ENCODE measurements at places on chromosomes 11 and 22.

- no peak for DNase-seq
Observed at GRCh38 chr11:72606748-72607468, 67.3 kb downstream of the PDE2A start.

GRCh38 chr11:117465236-117465997 is 137.8 kb downstream of the CEP164 start:
- DNase-seq: no peak

GRCh38 chr11:123519055-123519796 is 89.2 kb downstream of the GRAMD1B start:
- peak; percentile 27 for DNase-seq

GRCh38 chr22:47329727-47330650 is 567.5 kb downstream of the TBC1D22A start:
- DNase-seq: no peak

GRCh38 chr22:32308191-32308590 is 49.5 kb upstream of the RFPL3 start:
- no peak for DNase-seq

DNA sequence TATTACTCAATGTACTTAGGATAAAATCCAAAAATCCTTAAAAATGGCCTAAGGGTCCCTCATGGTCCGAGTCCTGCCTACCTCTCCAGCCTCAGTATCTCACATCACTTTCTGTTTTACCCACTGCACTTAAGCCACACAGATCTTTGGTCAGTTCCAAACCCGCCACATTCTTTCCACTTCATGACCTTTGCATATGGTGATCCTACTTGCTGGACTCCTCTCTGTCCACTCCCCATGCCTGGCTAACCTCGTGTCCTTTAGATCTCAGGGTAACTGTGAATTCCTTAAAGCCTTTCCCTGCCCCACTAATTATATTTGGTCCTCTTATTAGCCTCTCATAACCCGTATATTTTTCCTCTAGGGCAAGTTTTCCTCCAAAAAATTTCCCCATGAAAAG is 1.2 kb downstream of the NUP160 start:
- no peak for DNase-seq

DNA sequence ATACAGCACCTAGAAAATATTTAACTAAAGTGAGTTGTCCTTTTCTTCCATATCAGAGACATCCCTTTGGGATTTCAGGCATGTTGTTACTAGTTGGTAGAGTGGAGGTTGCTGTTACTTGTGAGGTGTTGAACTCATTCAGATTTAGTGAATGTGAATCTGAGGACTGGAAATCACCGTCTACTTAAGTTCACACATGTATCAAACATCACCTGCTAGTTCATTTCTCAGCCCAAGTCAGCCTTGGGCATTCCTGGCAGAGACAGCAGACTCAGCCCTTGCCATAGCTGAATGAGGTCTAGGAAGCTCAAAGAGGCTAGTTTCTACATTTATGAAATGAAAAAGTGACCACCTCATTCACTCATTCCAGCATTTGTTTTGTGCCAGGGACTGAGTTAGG is 9.7 kb downstream of the KDELR3 start:
- DNase-seq: no peak

GRCh38 chr22:23116506-23117263 is 25.1 kb downstream of the RSPH14 start:
- DNase-seq: no peak

GRCh38 chr11:16239141-16240105 is 116.9 kb downstream of the SOX6 start:
- peak; percentile 13 for DNase-seq

- no peak for DNase-seq
Observed at GRCh38 chr11:70710601-70711000, 312.3 kb downstream of the CTTN start.

- no peak for DNase-seq
Observed at GRCh38 chr11:110679323-110679975, 32.8 kb downstream of the ARHGAP20 start.

DNA sequence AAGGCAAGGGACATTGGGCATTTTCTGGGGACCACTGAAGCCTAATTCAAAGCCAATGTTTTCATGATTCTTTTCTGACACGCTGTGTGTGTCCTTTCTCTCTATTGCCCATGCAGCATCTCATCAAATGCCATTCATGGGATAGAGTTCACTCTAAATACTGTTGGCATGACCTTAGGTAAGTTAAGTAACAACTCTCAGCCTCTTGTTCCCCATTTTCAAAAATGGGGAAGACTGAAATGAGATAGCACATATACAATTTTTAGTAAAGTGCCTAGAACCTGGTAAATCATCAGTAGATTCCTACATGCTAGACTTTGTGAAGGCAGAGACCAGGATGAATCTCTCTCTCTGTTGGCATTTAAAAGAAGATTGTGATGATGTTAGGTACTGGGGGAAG is 12.7 kb upstream of the OR52K2 start:
- DNase-seq: no peak

GRCh38 chr22:24157822-24158135 is 23.5 kb upstream of the SUSD2 start:
- DNase-seq: peak; percentile 19

DNA sequence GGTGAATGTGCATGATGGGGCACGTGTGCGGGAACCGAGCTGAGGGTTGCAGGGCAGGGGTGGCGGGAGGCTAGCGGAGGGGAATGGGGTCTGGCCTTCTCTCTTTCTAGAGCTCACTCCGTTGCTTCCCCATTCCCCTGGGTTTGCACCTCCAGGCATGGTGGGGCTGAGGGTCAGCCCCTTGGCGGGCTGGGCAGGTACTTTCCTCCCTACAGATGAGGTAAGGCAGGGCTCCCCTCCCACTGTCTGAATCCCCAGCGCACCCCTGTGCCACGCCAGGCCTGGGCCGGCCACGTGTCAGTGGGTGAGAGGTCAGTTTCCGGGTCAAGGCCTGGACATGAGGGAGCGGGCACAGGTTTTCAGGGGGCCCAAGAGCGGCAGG is 8.9 kb downstream of the SUSD2 start:
- no peak for DNase-seq

DNA sequence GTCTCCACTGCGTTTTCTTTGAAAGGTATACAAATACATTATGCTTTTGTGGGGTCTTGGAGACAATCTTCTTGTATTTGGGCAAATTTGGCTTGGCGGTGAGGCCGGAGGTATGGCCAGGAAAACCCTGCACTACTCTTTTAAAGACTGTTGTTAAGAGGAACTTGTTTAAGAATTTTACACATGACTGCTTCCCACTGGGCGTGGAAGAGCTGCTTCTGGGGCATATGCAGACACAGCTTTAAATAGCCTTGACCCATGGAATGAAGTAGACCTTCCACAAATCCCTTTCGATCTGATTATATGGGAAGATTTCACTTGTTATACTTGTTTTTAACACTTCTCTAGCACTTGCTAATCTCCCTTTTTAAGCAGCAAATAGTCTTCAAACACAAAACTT is 453.6 kb downstream of the MN1 start:
- no peak for DNase-seq

DNA sequence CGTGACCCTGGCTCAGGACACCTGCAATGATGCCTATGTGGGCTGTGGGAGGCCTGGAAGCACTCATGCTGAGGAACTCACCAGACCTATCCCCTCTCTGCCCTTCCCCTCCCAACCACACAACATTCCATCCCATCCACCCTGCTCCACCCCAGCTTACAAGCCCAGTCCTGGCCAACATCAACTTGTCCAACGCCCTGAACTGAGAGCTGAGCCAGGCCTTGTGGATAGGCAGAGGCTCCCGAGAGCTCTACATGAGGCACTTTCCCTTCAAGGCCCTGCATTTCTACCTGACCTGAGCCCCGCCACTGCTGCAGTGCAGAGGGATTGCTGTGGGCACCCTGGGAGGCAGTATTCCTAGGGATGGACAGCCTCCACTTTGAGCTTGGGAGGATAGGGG is 112.4 kb downstream of the PDE2A start:
- DNase-seq: no peak

DNA sequence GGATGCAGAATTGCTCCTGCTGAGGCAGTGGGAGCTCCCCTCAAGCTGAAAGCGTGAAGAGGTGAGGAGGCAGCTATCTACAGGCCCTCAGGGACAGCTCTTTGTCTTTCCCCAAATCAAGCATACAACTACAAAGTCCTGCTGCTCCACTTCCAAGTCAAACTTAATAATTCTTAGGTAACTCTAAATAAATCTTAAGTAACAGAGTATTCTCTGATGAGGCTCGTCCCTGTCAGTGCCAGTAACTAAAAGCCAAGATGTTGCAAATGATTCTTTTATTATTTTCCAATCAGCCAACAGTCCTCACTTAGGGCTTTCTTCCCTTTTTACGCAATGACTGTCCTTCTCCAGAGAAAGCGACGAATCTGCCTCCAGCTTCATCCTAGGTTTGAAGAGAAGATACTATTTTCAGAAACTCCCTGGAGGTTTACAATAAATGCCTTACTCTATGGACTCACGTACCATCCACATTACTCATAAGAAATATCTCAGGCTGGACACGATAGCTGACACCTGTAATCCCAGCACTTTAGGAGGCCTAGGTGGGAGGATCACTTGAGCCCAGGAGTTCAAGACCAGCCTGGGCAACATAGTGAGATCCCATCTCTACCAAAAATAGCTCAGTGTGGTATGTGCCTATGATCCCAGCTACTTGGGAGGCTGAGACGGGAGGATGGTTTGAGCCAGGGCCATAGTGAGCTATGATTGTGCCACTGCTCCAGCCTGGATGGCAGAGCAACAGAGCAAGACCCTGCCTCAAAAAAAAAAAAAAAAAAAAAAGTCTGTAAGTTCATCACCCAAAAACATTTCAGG is 3.1 kb upstream of the C22orf39 start:
- no peak for DNase-seq

DNA sequence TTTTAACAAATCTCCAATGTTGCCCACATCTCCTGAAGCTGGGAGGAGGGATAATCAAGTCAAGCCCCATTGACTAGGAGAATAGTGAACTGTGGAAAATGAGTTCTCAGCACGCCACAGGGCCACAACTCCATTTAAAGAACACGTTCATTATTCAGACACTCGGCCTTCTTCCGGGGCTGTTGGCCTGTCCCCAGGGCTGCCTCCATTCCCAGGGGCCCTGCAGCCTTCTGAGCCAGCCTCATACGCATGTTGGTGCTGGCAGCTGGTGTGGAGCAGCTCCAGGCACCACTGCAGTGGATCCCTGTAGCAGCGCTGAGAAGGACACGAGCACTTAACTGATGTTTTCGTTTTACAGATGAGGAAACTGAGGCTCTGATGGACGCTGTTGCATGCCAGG is 87.5 kb upstream of the RCN1 start:
- DNase-seq: no peak

- DNase-seq: no peak
Observed at GRCh38 chr11:111582881-111583280, 19.4 kb upstream of the SIK2 start.

GRCh38 chr22:17343766-17344165 is 25.5 kb upstream of the CECR2 start:
- no peak for DNase-seq

DNA sequence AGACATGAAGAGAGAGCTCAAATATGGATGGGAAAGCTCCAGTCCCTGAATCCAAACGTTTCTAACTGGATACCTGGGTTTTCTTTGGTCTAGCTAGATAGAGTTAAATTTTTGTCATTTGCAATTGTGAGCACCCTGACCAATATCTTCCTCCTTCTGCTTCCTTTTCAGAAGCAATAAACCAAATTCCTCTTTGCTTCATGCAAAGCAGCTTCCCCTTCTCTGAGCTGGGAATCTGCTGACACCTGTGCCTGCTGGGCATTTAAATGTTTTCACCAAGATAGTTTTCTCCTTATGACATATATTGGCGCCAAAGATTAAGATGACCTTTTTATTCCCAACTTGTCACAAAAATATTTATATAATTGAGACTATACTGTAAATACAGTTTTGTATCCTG is 27.9 kb upstream of the PAK1 start:
- no peak for DNase-seq

GRCh38 chr11:111422494-111423249 is 43.6 kb upstream of the POU2AF1 start:
- no peak for DNase-seq

GRCh38 chr11:2772544-2773031 is 72.8 kb upstream of the KCNQ1OT1 start:
- DNase-seq: no peak

DNA sequence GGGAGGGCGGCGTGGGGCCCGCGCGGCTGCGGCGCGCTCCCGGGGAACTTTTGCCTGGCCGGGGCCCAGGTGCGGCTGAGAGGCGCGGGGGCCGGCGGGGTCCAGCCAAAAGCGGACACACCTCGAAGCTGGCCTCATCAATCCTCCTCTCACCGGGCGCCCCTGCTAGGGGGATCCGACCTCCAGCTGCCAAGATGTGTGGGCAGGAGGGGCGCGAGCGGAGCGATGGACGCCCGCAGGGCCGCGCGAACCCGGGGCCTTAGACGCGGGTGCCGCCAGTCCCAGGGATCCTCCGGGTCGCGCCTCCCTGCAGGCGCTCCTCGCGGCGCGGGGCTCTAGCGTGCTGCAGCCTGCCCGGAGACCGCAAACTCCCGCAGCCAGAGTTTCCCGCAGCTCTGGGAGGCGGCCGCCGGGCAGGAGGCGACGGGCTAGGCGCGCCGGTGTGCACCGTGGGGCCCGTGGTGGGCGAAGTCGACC is 785 bp downstream of the IGSF9B start:
- DNase-seq: peak; percentile 40

- DNase-seq: no peak
Observed at GRCh38 chr11:104404231-104405175, 240.6 kb upstream of the PDGFD start.

DNA sequence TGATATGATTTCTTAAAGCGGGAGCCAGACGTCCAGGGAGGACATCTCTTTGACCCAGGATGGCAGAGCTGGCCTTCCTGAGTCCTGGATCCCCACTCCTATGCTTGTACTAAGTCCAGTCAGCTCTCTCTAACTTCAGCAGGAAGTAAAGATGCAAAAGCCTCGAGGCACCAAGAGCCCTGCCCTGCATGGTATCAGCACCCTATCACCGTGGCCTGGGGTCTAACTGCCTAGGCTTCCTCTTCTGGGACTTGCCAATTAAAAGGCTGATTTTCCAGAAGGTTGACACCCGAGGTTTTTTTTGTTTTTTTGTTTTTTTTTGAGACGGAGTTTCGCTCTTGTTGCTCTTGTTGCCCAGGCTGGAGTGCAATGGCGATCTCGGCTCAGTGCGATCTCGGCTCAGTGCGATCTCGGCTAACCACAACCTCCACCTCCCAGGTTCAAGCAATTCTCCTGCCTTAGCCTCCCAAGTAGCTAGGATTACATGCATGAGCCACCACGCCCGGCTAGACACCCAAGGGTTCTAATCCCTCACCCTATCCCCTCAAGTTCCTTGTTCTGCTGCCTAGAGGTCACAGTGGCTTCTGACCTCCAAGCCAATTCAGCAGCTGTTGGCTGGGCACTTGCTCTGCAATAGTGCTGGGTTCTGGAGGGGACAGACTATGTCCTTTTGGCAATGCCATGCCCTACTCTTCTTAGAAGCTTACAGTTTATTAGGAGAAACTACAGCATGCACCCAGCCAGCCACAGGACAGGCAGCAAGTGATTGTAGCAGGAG is 50.6 kb upstream of the FTH1 start:
- no peak for DNase-seq

- DNase-seq: no peak
Observed at GRCh38 chr11:134243913-134244312, 9.2 kb downstream of the THYN1 start.

All from brain (organoid and tissue), 16 donors.